ENCODE measurements at places on chromosomes 2 and 18.
A peak's percentile ranks its signal among the peaks of the same experiment; 100 is the strongest.

GRCh38 chr2:174072069-174072468, 106.9 kb upstream of the SP3 start:
- no peak for DNase-seq

DNA sequence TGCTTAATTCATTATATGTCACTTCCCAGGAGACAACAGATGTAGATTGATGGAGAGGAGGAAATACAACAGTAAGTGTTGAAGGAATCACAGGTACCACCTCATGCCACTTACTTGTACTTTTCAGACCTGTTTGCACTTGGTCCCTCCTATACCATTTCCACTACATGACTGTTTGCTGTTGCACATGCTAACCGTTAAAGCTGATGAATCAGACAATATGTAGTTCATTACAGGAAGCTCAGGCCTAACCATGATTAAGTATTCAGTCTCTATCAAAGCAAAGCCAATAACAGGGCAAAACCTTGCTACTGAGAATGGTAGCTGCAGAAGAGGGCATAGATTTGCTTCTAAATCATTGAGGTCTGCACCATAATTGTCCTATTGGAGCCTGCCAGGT, 30.2 kb upstream of the GRP start:
- DNase-seq, result no peak

DNA sequence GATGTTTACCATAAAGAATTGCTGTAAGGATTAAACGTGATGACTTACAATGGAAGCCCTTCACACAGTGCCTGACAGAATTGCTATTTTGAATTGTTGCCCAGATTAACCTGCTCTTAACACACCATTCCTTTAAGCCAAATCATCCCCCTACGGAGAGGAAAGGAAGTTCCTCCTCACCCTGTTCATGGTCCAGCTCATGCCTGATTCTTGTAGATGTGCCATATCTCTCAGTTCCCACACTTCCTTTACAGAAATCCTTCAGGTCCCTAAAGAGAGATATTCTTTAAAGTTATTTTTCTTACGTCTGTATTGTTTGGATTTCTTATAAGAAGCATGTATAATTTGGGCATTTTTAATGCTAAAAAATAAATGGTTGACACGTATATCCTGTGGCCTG, 127.5 kb upstream of the DAPL1 start:
- no peak for DNase-seq

- DNase-seq, result no peak
Measured at GRCh38 chr2:8479298-8479697, 202.6 kb upstream of the ID2 start.

- peak; percentile 78 for DNase-seq
Measured at GRCh38 chr2:28359222-28360057, 33.2 kb upstream of the FOSL2 start.

DNA sequence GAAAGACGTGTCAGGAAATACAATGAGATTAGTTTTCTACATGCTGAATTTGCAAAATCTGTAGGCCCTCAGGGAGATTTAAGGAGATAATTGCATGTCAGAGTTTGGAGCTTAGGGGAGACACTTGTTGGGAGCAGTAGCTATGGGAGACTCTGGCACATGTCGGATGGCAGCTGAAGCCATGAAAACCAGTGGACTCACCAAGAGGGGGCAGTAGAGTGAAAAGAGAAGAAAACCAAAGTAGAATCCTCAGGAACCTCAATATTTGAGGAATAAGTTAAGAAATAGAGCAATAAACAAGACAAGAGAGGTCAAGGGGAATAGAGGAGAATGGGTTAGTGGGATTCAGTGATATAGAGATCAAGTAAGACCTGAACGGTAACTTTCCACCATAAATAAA, 24.8 kb downstream of the RUFY4 start:
- no peak for DNase-seq

DNA sequence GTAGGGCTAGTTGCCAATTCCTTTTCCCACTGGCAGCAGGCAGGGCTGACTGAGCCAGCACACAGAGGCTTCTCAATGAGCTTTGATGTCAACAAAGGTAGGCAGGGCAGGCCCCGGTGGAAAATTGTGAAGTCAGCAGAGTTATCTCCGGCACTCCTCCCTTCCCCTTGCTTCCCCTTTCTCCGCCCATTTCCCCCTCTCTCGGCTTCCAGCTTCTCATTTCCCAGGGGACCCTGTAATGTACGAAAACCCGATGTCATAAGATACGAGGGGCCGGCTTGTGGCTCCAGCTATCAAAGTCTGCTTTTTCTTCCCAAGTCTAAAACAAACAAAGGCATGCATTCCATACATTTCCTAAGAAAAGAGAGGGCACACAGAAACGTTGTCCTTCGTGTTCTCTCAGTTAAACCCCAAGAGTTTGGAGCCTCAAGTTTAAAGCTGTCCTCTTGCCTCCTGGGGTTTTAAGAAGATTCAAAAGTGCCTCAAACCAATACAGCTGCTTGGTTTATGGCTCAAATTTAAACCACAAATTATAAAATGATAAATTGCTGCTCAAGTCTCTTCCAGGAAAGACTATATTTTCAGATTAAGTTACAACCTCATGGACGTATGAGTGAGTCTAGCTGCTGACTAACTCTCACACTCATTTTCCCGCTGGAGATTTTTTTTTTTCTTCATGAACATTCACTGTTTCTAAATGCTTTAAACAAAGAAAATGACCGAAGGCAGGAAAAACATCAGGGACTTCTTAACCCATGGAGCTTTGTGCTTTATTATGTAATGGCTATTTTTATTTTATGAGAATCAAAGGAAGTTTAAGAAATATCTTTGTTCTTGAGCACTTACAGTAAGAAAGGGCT, 27.2 kb upstream of the EML4 start:
- peak; percentile 59 for DNase-seq

DNA sequence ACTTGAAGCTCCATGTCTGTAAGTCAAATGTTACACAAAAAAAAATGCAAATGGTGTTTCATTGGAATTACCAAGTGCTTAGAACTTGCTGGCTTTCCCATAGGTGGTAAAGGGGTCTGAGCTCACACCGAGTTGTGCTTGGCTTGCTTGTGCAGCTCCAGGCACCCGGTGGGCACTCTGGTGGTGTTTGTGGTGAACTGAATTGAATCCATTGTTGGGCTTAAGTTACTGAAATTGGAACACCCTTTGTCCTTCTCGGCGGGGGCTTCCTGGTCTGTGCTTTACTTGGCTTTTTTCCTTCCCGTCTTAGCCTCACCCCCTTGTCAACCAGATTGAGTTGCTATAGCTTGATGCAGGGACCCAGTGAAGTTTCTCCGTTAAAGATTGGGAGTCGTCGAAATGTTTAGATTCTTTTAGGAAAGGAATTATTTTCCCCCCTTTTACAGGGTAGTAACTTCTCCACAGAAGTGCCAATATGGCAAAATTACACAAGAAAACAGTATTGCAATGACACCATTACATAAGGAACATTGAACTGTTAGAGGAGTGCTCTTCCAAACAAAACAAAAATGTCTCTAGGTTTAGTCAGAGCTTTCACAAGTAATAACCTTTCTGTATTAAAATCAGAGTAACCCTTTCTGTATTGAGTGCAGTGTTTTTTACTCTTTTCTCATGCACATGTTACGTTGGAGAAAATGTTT, 97.9 kb upstream of the IL1R2 start:
- DNase-seq, result no peak

Measured in CD4-positive, alpha-beta T cell treated with Interleukin-6 for 4 hours (primary cell).